Stimulated activated CD4-positive, alpha-beta T cell treated with anti-CD3 and anti-CD28 coated beads, Interleukin-1b, Interleukin-23, amount 100 ng/mL, for 24 hours (primary cell): ENCODE measurements at places on chromosomes 12 and 14.

DNA sequence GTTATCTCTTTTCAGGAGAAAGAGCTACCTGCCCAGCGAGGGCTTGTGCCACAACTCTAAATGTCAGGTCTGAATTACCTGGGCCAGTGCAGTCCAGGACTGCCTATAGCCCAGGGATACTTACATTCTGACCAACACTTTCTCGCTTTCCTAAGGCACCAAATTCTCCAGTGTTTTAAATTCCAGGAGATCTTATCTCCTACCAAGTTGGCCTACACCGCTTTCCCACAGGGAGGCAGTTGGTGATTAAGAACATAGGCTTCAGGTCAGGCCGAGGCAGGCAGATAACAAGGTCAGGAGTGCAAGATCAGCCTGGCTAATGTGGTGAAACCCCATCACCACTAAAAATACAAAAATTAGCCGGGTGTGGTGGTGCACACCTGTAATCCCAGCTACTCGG lies 41.1 kb downstream of the RPS29 start:
- no peak for DNase-seq

DNA sequence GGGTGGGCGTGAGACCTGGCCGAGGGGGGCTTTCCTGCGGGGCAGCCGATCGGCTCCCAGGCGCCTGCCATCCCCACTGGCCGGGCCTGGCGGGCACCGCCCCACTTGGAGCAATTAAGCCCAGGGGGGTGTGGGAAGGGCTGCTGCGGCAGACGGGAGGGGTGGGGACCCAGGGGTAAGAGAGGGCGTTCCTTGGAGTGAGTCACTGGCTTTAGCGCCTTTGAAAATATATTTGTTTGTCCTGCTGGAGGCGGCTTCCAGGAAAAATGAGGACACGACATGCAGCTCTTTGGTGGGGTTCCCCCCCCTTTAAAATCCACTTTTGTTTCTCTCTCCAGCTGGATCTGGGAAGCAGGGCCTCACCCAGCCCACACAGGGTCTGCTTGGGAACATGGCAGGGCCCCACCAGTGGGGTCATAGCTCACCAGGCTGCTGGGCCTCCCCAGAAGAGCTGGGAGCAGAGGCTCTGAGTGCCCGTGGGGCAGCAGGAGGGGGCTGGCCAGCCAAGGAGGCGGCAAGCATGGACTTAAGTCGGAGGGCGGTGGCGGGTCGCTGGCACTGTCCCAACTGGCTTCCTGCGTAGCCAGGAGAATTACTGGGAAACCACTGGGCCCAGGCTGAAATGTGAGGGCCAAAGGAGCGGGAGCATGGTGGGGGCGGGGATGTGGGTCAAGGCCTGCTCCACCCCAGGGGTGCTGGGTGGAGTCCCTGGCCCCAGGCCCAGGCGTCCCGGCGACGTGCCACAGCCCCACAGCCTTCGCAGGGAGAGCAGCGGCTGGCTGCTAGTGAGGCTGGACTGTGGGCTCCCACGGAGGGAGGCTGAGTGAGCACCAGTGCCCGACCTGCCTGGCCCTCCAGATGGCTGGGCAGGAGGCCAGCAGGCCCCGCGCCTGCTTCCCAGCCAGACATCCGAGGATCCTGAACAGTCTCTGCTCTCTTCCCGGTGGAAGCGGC lies 128.0 kb downstream of the RFLNA start:
- no peak for DNase-seq

DNA sequence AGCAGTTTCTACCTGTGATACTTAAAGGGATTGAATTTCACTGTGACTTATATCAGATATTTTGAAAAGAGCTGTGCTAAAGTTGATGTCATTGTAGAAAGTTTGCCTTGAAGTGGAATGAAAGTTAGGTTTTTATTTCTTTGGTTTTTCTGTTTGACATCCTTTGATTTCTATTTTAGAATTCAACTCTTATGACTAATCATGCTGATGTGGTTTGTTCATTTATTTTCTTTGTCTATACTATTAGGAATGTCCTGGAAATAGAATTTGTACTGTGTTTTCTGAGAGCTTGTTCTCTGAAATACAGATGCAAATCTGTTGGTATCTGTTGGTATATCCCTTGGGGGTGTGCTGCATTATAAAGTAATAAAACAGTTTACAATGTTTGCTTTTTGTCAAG lies 3.3 kb downstream of the CNOT2 start:
- DNase-seq: no peak

DNA sequence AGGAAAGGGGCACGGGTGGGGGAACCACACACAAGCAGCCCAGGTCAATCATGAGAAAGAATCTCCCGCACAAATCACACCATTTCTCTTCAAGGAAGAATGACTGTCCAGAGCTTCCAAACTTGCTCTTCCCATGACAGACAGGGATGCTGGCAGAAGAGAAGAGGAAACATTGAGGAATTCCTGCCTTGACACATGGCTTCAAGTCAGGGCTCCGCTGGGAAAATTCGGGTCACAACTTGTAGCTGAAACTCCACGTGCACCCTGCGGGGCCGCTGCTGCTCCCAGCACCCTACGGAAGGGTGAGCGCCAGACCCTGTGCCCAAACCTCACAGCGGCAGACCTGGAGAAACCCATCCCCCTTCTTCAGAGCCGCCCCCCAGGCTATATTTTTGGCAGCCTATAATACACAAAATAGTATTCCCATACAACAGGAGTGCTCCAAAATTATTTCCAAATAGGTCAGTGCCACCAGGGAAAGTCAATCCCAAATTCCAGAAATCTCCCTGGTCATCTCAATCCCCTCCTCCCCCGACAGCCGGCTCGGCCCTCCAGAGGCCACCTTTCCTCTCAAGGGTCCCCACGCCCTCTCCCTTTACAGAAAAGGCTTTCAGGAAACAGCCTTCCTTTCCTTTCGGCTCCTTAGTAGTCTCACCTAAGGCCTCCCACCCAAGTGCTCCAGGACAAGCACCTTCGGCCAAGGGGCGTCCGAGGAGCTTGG lies 1.3 kb downstream of the TMEM132D start:
- no peak for DNase-seq

GRCh38 chr12:9144730-9145106 lies 29.0 kb upstream of the A2M start:
- no peak for DNase-seq

- DNase-seq: no peak
Observed at GRCh38 chr12:104910196-104910840, 47.8 kb downstream of the SLC41A2 start.

DNA sequence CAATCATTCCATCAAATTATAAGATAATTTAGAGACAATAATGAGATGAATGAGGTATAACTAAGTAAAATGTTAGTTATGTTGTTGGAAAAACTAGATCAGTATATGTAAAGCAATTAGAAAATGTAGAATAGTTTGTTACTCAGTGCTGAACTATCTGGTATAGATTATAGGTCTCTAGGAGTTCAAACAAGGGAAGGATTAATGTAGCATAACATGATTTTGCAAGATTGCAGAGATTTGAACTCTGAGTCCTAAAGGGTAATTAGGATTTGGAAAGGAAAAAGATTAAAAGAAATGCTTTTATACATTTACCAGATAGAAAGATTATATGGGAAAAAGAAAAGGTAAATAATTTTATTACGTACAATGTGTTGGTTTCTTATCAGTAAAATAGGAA lies 246.3 kb downstream of the KCNC2 start:
- no peak for DNase-seq

GRCh38 chr12:110647631-110648040 lies 33.7 kb downstream of the TCTN1 start:
- no peak for DNase-seq

GRCh38 chr12:63064080-63064479 lies 86.9 kb downstream of the AVPR1A start:
- DNase-seq: no peak

- no peak for DNase-seq
Observed at GRCh38 chr12:51932218-51933076, 19.1 kb upstream of the ACVR1B start.

GRCh38 chr14:20440882-20441281 lies 4.9 kb upstream of the KLHL33 start:
- DNase-seq: no peak

DNA sequence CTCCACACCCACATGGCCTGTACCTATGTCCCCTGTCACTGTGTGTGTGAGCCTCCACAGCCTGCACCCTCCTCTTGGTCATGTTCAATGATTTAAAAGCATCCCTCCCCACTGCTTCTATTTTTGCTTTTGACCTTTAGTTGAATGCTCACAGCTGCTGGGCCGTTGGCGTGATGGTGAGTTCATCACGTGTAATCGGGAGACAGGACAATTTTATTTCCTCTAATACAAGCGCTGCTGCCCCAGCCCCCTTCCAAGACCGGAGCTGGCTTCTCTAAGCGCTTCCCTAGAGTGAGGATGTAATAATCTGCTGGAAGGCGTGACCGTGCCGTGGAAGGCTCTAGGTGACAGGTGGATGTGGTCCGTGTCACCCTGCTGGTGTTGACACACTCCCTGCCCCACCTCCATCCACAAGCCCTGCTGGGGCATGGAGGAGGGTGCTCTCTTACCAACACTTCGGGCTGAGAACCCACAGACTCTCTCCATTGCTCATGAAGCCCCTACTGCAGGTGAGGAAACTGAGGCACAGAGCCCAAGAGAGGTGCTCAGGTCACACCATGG lies 25.4 kb downstream of the CCDC85C start:
- no peak for DNase-seq

- DNase-seq: peak; percentile 9
Observed at GRCh38 chr12:8698132-8698851, 501 bp downstream of the RIMKLB start.

GRCh38 chr14:62759796-62760195 lies 285.5 kb downstream of the KCNH5 start:
- DNase-seq: no peak

GRCh38 chr12:29050503-29050902 lies 98.6 kb upstream of the FAR2 start:
- DNase-seq: no peak

DNA sequence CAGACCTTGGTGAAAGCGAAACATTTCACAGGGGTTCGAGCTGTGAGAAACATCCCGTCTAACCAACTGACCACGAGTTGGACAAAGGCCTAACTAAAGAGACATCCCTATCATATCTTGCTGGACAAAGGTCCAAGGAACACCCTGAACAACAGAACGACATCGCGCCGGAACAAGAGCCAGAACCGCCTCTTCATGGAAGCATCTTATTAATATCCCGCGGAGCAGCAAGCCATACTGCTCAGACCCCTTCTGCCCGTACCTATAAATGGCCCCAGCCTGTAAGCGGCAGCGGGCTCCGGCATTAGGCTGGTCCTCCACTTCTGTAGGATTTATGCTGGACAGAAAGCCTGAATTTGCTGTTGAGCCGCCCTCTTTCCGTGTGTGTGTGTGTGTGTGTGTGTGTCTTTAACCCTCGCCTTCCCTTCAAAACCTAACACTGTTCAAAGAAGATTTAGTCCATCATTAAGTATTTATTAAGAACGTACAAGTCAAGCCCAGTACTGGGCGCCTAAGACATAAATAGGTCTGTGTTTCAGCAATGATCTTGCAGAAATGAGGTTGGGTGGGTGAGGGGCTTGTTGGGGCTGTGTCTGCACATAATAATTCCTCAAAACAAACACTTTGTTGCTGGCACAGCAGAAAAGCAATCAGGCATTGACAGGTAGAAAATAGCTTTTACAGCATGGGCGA lies 1.9 kb downstream of the SLC6A15 start:
- no peak for DNase-seq

GRCh38 chr12:122385171-122386016 lies 37.1 kb downstream of the CLIP1 start:
- DNase-seq: no peak

GRCh38 chr12:109309381-109310246 lies 530 bp upstream of the FOXN4 start:
- no peak for DNase-seq

DNA sequence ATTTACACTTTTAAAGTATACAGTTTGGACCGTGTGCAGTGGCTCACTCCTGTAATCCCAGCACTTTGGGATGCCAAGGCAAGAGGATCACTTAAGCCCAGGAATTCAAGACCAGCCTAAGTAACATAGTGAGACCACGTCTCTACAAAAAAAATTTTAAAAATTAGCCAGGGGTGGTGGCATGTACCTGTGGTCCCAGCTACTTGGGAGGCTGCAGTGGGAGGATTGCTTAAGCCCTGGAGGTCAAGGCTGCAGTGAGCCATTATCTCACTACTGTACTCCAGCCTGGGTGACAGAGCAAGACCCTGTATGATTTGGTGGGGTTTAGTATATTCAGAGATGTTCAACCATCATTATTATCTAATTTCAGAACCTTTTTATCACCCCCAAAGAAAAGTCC lies 4.7 kb downstream of the EIF4B start:
- no peak for DNase-seq

- DNase-seq: no peak
Observed at GRCh38 chr12:14238221-14238792, 127.2 kb upstream of the ATF7IP start.

DNA sequence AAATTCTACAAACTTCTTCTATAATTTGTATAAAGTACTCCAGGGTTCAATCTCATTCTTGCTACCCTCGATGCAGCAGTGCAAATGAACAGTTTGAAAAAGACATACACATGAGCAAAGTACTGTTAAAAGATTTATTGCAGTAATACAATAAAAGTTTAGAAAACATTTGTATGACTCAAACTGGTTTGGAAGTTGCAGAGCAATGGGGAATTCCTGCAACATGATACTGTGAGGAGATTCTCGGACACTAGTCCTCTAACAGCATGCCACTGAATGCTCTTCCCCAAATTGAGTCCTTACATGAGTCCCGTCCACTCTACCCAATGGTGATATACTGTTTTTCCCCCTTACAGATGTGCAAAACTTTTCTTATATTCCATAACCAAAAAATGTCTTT lies 45.4 kb downstream of the ATG14 start:
- DNase-seq: no peak

- no peak for DNase-seq
Observed at GRCh38 chr12:99544457-99544856, 103.1 kb upstream of the GARIN6 start.

DNA sequence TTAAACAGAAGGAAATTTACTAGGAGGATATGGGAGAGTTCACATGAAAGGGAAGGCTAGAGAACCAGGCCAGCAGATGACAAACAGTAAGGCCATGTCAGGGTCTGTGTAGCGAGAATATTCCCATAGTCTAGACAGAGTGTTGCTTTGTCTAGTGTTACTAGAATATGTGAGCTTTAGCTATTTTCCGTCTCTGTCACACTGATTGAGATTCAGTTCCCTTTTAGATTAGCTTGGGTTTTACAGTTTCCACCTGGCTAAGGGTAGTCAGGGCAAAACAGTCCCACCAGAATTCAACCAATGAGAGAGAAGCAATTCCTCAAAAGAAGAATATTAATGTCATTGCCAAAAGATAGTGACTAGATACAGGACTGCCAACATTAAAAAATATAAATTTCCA lies 82.8 kb upstream of the MDM1 start:
- DNase-seq: no peak

DNA sequence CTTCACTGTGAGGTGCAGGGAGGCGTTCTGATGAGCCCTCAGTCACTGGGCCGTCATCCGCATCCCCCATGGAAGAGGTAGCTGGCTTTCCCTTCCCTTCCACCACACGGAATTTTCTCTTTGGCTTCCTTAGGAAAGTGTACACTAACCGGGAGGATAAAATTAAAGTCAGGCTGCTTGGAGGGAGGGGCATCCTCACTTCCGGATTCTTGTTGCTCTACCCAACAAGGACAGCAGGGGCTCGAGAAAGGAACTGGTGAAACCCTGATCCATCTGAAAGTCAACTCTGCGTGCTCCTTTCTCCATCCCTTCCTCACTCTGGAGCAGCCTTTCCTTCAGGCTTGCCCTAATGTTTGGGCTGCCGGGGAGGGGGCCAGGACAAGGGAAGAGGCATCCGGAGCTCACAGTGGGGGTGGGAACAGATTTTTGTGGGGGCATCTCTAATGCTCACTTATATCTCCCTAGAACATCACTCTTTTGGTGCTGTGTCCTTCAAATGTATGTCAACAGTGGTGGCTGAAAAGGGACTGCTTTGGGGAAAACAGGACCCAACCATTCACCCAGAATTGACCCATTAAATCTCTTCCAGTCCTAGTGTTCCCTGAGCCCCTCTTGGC lies 101.4 kb upstream of the FKBP4 start:
- DNase-seq: no peak
